ENCODE measurements at places on chromosomes 7 and 10.
A peak's percentile ranks its signal among the peaks of the same experiment; 100 is the strongest.

DNA sequence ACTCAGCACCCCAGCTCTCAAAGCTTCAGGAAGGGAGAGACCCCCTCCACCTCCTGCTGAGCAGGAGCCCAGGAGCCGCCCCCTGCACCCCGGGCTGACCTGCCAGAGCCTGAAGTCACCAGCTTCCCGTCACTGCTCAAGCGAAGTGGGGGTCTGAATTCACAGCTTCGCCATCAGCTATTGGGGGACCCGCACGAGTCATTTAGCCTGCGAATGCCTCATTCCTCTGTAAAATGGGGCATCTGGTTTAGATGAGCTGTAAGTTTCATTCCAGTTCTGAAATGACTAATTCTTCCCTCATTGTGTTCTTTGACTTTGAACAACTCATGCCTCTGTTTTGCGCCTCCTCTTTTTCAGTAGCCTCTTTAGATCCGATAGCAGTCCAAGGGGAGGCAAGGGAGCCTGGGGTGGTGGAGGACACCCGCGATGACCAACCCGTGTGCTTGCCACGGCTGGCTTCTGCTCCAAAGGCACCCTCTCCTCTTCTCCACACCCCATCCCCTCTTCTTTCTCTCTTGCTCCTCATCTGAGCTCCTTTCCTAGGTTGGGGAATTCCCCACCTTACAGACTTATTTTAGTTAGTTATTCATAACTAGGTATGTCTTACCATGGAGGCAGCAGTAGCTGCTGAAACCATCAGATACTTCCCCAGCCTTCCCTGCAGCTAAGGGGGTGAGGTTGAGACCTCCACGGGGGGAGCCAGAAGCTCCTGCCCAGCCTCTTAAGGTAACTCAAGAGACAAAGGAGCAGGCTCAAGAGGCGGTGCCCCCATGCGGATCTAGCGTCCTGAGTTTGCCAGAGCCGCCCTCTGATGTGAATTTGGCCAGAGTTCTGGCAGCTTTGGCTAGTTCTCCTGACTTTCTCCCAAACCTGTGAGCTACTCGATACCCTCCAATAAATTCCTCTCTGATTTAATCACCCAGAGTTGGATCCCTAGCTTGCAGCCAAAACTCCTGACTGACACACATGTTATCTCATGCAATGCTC is 47.7 kb downstream of the RBM17 start:
- DNase-seq: no peak

- no peak for DNase-seq
Measured at GRCh38 chr7:479115-479947, 40.3 kb downstream of the PDGFA start.

GRCh38 chr10:125370578-125370977 is 210.2 kb upstream of the CTBP2 start:
- no peak for DNase-seq

GRCh38 chr7:79563821-79564522 is 110.5 kb upstream of the MAGI2 start:
- DNase-seq: no peak

DNA sequence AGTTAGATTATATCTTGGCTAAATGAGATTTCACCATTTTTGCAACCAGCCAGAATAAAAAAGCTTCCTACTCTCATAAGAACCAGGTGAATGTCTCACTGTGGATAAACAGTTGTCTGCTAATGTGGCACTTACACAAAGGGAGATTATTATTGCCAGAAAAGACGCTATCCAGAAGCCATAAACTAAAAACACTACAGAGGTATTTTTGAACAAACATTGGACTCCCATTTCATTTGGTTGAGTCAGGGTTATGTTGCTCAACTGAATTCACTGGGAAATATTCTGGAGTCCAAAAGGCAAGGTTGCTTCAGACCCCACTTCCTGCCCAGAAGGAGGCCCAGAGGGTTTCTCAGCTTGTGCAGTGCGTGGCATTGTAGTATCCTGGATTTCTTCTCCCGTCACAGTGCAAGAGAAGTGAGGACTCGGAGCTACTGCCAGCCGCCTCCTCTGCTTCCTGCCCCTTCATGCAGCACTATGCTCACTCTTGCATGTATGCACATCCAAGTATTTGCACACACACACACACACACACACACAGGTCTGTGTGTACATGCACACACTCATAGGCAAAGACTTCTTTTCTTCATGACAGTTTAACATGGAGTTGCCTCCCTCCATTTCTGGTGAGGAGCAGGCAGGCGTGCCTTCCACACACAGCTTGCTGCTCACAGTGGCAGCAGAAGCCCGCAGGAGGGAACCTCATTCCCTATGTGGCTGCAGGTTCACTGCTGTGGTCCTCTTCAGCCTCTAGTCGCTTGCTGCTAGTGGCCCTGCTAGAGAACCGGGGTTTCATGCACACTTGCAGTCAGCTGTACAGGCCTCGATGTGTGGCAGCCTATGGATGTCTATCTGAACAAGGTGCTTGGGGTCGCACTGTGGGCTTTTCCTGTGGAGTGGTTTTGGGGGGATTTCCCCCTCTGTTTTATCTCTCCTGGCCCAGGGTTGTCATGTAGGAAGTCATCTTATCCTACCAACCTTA is 10.1 kb downstream of the DENND10 start:
- DNase-seq: no peak

GRCh38 chr7:151394076-151395035 is 15.5 kb downstream of the WDR86 start:
- DNase-seq: no peak

DNA sequence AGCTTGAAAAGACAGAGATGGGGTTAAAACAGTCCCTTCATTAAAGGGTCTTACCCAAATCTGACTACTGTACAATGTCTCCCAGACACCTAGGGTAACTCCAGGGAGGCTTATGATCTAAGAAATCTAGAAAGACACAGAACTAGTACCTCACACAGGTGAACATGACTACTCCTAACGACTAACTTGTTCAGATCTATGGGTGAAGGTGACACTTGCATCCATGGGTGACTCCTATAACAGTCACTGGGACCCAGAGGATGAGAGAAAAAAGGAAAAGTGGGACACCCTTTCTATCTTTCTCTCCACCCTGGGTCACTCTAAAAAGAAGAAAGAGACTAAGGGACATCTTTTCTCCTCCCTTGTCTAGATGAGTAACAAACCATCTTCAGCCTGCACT is 19.2 kb downstream of the AKR1C8 start:
- no peak for DNase-seq

DNA sequence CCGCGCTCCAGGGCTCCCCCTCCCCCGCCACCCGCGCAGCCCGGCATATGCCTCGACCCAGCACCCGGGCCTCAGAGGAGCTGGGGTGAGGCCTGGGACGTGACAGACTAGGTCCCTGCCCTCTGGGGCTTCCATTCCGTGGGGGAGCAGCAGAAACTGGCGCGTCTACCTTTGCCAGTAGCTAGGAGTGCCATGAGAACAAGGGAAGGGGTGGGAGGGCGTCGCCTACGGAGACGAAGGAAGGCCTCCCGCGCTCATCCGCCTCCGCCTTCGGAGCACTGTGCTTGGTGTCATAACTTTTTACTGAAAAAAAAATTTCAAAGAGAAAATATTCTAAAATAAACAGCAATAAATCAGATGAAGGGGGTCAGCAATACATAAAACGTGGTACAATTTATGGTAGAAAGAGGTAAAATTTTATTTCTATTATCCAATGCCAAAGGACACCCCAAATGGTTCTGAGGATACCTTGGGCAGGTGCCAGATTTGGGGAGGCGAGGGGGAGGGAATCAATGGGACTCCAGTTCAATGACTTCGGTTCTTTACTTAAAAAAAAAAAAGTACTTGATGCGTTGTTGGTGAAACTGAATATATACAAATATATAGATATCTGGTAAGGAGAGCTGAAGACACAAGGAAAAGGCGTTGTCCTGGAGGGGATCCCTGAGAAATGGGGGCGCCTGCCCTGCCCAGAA is 35.1 kb upstream of the GRID1 start:
- DNase-seq: no peak

DNA sequence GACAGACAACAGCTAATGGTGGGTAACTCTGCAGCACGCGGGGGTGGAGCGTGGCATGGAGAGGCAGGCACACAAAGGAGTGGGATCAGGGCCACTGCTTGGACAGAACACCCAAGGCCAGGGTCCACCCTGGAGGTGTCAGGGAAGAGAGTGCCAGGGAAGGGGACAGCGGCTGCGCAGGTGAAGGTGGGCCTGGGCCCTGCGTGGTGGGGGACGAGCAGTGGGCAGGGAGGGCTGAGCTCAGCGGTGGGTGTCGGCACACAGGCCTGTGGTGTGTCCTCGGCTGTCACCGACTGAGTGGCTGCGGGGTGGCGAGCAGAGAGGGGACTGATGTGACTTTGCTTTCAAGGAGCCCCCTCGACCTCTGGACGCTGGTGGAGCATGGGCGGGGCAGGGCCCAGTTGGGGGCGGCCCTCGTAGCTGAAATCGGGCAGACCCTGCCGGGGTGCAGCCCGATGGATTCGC is 8.4 kb upstream of the SCART1 start:
- no peak for DNase-seq

- no peak for DNase-seq
Measured at GRCh38 chr10:110500515-110500905, 2.8 kb downstream of the DUSP5 start.

DNA sequence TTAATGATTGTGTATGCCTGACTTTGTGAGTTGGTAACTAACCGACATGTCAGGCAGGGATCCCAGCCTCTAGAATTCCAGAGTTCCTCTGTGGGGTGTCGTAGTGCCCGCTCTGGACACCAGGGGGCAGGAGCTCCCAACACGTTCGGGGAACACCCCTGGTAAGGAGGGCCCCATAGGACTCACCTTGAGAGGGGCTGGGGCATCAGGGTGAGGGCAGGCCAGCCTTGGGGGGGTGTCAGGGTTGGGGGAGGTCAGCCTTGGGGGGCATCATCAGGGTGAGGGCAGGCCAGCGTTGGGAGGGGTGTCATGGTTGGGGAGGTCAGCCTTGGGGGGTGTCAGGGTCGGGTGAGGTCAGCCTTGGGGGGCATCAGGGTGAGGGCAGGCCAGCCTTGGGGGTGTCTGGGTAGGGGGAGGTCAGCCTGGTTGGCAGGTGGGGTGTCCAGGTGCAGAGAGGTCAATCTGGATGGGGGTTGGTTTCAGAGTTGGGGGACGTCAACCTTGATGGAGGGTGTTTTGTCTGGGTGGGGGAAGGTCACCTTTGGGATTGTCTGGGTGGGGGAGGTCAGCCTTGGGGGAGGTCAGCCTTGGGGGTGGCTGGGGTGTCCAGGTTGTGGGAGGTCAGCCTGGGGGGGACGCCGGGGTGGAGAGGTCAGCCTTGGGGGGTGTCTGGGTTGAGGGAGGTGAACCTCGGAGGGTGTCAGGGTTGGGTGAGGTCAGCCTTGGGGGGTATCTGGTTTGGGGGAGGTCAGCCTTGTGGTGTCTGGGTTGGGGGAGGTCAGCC is 45.6 kb upstream of the SUN1 start:
- peak; percentile 90 for DNase-seq

- DNase-seq: no peak
Measured at GRCh38 chr7:18345641-18346234, 149.8 kb upstream of the HDAC9 start.

GRCh38 chr10:68103901-68104300 is 5.4 kb upstream of the MYPN start:
- DNase-seq: no peak

- no peak for DNase-seq
Measured at GRCh38 chr7:2537981-2538851, 17.1 kb downstream of the BRAT1 start.

DNA sequence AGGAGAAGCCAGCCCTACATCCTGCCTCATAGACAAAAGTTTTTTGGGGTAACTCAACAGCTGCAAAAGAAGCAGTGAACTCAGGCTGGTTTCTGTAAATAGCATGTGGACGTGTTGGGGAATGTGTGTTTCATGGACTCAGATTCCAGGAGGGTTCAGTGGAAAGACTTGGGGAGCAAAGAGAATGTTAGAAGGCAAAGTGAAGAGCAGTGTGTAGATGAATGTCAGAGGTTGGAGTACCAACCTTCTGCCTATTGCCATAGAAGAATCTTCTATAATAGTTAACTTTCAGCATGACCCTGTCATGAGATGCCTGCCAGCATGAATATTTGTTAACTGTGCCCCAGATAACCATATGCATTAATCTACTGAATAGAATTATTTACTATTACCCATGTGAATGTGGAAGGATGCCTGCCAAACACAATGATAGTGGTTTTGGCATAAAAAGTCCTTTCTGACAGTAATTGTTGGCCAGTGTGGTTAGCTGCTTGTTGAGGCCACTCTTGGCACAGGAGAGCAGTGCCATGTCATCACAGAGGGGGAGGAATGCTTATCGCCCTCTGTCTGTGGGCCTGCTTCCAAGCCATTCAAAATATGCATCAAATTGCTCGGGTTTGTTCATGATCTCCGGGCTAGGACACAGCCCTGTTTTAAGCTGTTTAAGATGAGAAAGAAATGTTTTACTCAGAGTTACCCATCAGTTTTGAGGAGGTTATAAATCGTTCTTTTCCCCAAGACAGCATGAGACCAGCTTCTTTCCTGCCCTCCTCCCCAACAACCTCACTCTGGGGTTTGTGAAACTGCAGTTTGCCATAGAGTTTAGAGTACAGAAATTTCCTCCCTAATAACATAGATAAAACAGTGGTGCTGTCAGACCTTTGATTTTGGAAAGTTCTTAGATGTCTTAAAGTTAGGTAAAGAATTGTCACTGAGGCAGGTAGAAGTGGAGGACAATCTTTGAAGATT is 165.3 kb downstream of the WNT2 start:
- no peak for DNase-seq

- no peak for DNase-seq
Measured at GRCh38 chr10:30591249-30591670, 38.3 kb downstream of the LYZL2 start.

DNA sequence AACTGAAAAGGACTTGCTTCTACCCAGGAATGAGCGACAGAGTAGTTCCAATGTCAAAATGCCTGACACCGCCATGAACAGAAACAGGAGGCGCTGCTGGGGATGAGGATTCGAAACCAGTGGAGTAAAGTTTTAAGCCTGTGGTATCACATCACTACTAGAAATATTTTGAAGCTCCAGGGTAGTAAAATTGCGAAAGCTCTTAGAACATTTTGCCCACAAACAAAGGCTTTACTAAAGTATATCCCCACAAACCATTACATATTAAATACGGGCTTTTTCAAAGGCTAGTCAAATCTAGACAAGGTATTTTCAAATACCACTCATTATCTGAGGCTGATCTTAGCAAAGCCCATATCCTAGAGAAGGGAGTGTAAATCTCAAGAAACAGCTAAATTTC is 2.4 kb downstream of the PRDX3 start:
- no peak for DNase-seq

- no peak for DNase-seq
Measured at GRCh38 chr10:96421995-96422394, 63.2 kb upstream of the OPALIN start.

DNA sequence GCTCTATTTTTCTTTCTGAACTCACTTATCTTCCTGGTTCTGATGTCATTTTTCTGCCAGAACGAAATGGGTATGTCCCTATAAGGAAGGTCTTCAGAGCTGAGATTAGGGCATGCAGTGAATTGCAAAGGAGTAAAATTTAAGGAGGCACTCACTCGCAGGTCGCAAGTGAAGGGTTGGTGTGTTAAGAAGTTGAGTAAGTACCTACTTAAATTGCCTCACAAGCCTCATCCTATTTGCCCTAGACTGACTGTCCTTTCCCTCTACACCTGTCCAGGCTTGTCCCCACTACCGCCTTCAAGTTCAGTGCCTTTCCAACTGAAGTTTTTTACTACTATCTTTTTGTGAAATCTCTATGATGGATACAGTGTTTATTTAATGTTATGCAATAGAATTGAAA is 191.5 kb downstream of the AHR start:
- no peak for DNase-seq

Measured in D721Med (cell line).